Activated CD4-positive, alpha-beta T cell treated with anti-CD3 and anti-CD28 coated beads, Interleukin-10, Interleukin-2, amounts not matched to agents 100 ng/mL and 50 ng/mL, durations not matched to agents 16 hours and 8 hours (primary cell): ENCODE measurements at places on chromosomes 7 and 10.

DNA sequence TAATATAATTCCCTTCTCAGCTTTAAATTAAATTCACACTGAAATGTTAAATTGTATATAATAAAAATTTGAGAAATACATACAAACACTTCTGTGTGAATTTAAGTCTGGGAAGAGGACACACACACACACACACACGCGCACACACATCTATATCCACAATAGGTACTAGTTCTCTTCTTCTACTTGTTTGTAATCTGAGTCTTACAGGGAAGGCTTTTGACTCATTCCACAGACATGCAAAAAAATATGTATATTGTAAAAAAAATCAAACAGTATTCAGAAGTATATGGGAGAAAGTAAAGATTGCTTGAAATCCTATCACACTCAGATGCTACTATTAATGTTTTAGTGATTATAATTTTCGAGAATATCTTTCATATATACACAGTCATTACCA lies 276.2 kb downstream of the MDFIC start:
- DNase-seq, result no peak

GRCh38 chr10:64011912-64012714 lies 490.9 kb downstream of the REEP3 start:
- no peak for DNase-seq

DNA sequence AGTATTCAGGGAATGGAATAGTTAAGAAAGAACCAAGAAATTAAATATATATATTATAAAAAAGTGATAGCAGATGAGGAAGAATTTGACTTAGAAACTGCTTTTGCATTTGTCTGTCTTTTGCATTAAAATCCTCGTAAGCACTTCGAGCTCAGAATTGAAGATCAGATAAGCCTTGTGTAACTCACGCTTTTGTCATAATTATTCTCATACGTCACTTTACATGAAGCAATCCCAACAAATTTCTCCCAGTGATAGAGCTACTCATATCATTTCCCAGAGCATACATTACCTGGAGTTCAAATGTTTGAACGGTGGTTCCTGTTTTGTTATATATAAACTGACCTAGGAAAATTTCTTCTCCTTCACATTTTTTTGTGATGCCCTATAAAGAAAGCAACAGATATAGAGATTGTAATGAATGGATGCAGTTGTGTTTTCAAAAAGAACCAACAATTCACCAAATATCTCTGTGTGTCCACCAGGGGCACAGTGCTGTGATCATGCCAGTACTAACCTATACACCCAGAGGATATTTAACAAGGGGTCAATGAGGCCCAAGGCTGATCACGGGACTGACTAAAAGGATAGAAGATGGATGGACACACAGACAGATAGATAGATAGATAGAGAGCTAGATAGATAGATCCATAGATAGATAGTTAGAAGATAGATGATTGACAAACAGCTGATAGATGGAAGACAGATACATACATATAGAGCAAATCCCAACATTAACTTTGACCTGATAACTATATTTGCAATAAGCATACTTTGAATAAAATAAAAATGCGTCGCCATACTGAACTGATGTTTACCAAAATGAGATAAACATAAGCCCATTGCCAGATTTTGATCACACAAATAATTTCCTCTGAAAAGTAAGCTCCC lies 9.3 kb upstream of the HUS1 start:
- DNase-seq, result peak; percentile 20

DNA sequence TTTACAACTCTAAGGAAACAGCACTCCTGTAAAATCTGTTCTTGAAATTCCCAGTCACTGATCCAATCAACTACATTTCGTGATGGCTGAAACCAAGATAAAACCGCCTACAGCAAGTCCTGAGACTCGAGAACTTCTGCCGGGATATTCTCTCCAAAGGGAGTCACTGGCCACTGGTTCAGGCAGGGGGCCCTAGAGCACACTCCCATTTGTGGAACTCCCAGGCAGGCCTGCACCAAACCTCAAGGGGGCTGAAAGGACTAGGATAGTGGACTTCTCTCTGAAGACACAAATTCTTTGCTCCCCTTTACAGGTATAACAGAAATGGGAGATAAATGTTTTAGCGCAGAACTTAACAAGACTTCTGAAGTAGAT lies 16.3 kb downstream of the CYTH3 start:
- DNase-seq, result no peak

- DNase-seq, result no peak
These were observed 181.7 kb downstream of the MYOF start for GRCh38 chr10:93300288-93300917.

DNA sequence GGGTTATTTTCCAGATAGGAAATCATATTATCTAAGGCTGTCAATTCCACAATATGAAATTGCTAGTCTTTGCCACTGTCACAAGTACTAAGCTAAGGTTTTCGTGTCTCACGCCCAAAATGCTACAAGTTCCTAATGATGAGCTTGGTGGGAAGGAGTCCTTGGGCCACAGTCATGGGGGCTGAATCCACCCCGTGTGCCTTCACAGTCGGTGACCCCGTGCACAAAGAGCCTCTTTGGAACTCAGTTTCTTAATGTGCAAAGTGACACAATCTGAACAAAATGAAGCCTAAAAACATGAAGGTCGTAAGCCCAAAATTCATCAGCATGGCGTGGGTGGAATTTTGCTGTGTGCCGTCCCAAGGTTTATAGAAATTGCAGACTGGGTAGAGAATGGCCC lies 337.0 kb upstream of the GALNT17 start:
- no peak for DNase-seq

DNA sequence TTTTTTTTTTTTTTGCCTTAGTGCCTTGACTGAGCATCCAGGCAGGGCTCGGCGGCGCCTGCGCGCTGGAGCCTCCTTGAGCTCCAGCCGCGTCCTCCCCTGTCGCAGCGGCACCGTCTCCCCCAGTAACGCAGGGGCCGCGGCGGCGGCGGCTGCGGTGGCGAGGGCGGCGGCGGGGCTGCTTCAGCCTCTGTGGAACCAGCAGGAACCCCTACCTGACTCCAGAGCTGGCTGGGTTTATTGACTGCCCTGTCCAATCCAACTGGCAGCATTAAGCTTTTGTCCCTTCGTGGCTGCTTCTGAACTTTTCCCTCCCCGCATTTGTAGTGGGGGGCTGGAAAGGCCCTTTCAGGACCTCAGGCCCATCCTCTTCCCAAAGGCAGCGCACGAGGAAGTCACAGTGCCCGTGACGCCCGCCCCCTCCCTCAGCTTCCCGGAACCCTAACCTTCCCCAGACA lies at the start of gene GPR85:
Gene GPR85, minus strand, starts transcription at position 397 of the 458 bp plus-strand sequence. CDS start 2,106 bp downstream, outside the sequence.
- DNase-seq, result peak; percentile 55

DNA sequence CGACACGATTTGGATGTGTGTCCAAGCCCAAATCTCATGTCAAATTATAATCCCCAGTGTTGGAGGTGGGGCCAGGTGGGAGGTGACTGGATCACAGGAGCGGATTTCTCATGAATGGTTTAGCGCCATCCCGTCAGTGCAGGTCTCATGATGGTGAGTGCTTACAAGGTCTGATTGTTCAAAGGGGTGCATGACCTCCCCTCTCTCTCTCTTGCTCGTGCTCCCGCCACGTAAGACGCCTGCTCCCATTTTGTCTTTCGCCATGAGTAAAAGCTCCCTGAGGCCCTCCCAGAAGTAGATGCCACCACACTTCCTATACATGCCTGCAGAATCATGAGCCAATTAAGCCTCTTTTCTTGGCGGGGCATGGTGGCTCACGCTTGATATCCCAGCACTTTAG lies 71.5 kb upstream of the NANOS1 start:
- DNase-seq, result no peak

GRCh38 chr10:22433875-22434274 lies 88.6 kb downstream of the SPAG6 start:
- DNase-seq, result peak; percentile 59

DNA sequence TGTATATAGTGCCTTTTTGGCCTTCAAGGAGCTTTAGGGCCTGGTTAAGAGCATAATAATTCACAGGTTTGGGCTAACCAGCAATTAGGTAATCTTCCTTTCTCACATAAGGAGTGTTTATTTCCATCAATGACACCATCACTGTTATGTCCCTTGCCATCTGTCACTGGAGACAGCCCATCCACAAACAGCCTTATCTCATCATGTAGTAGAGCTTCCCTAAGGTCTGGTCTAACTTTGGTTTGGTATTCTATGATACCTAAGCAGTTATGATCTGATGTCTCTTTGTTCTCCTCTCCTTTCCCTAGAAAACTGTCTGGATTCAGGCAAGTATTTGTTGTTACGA lies 26.4 kb downstream of the MAPK8 start:
- DNase-seq, result no peak

- DNase-seq, result no peak
These were observed 124.9 kb upstream of the CTTNBP2 start for GRCh38 chr7:117997862-117998825.

GRCh38 chr7:157801113-157801512 lies 464.3 kb downstream of the DNAJB6 start:
- no peak for DNase-seq

DNA sequence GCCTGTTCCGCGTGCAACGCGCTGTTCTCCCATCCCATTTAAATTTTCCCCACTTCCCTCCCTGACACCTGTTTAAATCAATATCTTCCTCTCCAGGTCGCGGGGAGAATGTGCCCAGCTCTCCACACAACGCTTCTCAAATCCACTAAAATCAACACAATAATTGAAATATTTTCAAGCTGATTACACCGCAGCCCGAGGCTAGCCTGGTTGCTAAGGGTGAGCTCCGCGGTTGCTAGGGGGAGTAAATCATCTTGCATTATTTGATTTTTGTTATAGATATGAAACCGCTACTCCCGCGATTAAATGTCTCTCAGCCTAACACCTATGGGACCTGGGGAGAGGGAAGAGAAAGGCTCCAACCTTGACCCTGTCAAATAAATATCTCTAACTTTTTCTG lies 36.2 kb downstream of the UNCX start:
- DNase-seq, result no peak

DNA sequence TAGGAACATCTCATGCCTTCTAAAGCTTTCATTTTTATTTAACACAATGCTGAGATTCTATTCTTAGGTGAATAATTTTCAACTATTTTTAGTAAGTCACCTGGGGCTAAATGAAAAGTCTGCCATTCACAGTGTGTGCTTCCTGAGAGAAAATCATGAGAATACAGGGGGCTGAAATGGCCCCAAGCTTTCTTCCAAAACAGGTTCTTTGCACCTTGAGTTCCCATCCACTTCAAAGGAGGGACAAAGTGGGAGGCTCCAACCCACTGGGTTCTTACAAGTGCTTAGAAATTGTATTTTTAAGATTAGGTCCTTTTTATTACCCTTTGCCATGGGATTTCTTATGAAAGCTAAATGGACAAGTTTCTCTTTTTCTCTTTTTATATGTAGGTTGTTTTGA lies 21.5 kb upstream of the FAM133B start:
- no peak for DNase-seq

GRCh38 chr7:118059209-118059608 lies 124.8 kb upstream of the LSM8 start:
- peak; percentile 2 for DNase-seq

GRCh38 chr10:127877699-127878098 lies 15.0 kb downstream of the CLRN3 start:
- DNase-seq, result peak; percentile 56

- no peak for DNase-seq
These were observed 439 bp upstream of the KNDC1 start for GRCh38 chr10:133159611-133159949.

GRCh38 chr10:63919575-63920279 lies 398.5 kb downstream of the REEP3 start:
- no peak for DNase-seq
